T-helper 17 cell (primary cell): ENCODE measurements at places on chromosomes 5 and 9.

DNA sequence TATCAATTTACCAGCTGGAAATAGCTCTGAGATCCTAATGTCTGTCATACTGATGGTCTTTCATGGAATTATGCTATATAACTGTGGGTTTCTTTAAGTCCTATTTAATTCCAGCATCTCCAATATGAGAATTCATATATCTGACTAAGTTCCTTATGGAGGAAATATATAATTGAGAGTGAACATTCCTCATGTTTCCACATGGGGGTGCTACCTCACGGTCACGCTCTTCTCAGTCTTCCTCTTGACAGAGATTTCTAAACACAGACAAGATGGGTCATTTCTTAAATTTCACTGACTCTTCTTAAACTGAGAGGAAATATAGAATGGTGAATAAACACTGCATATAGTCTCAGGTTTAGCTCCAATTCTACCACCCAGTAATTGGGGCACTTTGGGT lies 212.1 kb downstream of the SLF1 start:
- no peak for DNase-seq

DNA sequence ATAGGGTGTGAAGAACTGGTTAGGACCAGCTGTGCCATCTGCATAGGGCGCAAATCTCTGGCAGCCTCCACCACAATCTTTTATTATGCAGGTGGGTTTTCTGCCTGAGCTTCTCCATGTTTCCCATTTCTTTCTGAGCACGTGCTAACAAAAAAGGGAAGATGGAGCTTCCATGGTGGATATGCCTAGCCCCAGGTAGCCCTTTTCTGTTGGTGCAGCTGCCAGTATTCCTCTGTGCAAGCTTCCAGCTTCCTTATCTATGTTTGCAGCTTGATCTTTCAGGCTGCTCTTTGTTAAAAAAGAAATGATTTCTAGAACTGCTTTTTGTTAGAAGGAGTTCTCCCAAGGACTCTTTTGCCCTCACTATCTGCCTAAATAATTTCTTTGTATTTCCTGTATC lies 95.0 kb upstream of the EPB41L4A start:
- DNase-seq = no peak

GRCh38 chr5:126512451-126512850 lies 82.6 kb downstream of the ALDH7A1 start:
- DNase-seq = no peak

GRCh38 chr5:150486402-150487198 lies 21.3 kb upstream of the NDST1 start:
- DNase-seq = peak; percentile 35

GRCh38 chr5:103260951-103261350 lies 2.4 kb downstream of the MACIR start:
- no peak for DNase-seq

DNA sequence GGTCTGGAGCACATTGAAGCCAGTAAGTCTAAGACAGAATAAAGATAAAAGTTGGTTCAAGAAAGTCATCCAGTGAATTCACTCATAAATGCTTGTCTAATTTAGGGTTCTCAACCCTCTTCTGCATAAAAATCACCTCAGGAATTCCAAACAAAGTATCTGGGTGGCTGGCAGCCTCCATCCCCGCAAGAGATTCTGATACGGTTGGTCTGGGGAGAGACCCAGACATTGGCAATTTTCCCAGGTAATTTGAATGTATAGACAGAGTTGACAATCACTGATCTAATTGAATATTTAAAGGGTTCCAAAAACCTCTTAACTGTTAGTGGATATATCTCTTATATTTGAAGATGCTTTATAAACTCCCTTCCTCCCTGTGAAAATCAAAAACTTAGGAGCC lies 14.9 kb downstream of the ADAMTSL1 start:
- DNase-seq = no peak

DNA sequence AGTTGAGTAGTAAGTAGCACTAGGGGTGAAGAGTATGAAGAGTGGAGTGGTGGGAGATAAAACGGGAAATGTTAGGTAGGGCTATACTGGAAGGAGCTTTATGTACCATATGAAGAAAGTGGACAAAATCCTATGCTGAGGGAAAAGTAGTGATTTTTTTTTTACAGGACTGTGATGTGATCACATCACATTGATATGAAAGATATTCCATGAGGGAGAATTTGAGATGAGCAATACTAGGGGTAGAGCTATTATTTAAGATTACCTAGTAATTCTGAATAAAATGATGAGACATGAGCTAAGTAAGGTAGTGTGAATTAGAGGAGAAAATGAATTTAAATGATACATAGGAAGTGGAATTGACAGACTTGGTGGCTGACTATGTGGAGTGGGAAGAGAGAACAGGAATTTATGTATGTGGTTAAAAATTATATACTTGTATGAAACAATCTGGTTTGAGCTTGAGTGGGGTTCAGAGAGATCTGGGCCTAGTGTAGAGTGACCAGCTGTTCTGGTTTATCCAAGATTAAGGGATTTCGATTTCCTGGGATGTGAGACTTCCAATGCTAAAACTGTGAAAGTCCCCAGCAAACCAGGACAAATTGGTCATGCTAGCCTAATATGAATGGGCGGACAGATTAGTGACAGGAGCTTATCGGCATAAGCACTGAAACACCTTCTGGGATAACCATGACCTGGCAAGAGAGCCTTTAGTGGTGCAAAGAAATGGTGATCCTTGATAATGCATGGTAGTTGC lies 29.3 kb upstream of the STOM start:
- DNase-seq = no peak

GRCh38 chr9:126304207-126304970 lies 22.2 kb upstream of the MVB12B start:
- no peak for DNase-seq

GRCh38 chr9:111979561-111979960 lies 82.9 kb downstream of the UGCG start:
- no peak for DNase-seq

- DNase-seq = no peak
These were observed 10.0 kb downstream of the NAIF1 start for GRCh38 chr9:128056887-128057723.

DNA sequence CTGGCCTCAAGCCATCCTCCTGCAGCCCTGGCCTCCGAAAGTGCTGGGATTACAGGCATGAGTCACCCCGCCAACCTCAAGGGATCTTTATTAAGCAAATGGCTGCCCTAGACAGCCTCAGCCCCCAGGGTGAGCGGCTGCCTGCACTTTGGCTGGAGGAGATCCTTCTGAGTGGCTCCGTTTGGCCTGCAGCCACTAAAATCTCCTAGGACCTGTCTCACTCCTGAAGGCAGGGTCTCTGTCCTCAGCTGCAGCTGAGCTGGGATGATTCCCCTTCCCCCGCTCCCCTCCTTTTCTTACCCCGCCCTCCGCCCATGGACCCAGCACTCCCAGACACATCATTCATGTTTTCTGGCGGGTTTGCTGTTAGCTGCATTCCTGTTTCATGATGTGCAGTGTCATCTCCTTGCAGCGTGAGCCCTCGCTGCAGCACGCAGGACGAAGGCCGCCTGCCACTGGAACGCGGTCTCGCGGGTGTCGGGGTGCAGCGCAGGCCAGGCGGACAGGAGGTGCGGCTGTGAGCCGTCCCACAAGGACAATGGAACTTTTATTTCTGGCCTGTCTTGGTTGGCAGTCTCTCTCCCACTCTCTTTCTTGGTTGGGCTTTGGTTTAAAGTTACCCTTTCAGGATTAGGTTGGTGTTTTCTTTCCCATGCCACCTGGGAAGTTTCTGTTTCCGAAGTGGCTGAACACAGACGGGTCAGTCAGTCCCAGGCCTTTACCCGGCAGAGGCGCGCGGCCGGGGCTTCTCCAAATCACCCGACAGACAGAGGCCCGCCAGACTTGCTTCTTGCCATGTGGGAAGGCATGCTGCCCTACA lies 137.1 kb downstream of the FOXD1 start:
- no peak for DNase-seq

DNA sequence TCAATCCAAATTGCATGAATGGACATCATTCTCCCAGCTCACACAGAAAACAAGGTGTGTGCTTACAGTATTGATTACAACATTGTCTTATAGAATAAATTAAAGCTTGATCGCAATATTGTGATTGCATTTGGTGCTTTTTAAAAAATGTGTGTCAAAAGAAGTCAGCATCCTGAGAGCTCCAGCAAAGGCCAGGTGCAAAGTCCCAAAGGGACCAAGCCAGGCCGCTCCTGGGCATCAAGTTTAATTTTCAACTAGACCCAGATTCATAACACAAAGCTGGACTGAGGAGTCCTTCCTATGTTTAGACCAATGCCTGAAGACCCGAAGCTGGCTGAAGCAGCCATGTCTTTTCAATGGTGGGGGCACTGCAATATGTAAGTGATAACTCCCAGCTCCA lies 295.6 kb downstream of the IRX2 start:
- no peak for DNase-seq

DNA sequence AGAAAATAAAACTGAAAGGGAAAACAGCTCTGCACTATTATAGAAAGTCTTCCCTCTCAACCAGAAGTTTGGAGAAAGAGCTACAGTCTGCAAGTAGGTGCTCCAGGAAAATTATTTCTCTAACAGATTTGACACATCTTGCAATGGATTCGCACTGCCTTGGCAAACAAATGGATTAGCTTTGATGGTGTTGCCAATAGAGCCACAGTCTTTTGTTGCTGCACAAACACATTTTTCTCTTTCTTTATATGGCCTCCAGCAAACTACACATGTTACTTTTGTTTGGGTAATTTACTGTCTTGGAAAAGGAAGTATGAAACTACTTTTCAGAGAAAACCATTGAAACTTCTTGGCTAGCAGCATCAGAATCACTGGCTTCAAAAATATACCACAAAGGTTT lies 523.1 kb downstream of the EFNA5 start:
- DNase-seq = no peak

- no peak for DNase-seq
These were observed 61.8 kb downstream of the PRKACG start for GRCh38 chr9:68951879-68952659.

- no peak for DNase-seq
These were observed 16.1 kb downstream of the BASP1 start for GRCh38 chr5:17233488-17233887.

GRCh38 chr5:72291601-72292000 lies 28.4 kb downstream of the MRPS27 start:
- DNase-seq = no peak

GRCh38 chr9:111300140-111300735 lies 29.8 kb downstream of the OR2K2 start:
- no peak for DNase-seq

GRCh38 chr5:53095217-53095616 lies 14.3 kb downstream of the MOCS2 start:
- DNase-seq = no peak

DNA sequence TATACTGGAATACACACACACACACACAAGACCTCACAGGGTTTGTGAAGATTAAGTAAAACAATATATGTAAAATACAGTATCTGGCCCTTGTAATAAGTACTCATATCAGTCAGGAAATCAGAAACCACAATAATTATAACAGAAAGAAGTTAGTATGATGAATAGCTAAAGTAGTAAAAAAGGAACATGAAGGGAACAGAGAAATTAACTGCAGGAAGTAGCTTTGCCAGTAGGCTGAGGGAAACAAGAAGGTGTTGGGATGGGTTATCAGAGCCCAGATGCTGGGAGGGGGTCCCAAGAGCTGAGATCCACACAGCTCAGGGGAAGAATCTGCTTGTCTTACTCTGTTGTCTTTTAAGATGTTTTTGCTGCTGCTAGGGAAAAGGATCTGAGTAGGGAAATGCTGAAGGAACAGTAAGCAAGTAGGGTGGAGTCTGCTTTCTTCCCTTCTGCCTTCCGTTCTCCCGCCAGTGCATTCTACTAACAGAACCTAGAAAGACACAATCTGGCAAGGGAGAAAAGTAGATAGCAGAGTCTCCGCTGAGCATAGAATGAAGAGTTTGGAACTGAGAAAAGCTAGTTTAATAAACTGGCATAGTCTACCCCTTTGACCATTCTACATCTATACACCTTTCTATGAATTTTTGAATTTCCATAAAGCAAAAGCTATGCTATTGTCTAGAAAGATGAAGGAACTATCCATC lies 55.3 kb upstream of the ALDH1A1 start:
- no peak for DNase-seq

DNA sequence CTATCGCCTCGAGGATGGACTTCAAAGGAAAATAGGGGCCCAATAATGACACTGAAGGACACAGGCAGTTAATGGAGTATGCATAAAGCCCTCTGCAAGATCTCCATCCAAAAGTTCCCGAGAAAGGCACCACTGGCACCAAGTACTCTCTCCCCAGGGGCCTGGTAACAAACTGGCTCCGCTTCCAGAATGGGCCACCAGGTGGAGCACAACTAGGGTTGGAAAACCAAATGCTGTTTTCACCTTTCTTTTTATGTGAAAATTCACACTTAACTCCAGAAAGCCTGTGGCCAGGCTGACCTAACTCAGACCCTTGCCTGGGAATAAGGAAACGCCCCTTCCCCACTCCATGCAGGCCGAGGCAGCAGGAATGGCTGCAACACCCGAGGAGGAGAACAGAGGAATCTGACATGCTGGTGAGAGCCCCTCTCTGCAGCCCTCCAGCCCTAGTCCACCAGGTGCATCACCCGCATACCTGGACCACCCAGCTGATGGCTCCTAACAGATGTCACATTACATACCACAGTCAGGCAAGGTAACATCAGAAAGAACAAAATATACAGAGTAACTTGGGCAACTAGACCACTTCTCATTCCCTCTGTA lies 42.8 kb downstream of the CAMSAP1 start:
- peak; percentile 39 for DNase-seq

DNA sequence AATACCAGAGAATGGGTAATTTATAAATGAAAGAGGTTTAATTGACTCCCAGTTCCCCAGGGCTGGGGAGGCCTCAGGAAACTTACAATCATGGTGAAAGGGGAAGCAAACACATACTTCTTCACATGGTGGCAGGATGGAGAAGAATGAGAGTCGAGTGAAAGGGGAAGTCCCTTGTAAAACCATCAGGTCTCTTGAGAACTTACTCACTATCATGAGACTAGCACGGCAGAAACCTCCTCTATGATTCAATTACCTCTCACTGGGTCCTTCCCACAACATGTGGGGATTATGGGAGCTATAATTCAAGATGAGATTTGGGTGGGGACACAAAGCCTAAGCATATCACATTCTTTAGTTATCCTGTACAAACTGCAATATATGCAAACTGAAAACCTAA lies 609.4 kb downstream of the MTRR start:
- DNase-seq = no peak

DNA sequence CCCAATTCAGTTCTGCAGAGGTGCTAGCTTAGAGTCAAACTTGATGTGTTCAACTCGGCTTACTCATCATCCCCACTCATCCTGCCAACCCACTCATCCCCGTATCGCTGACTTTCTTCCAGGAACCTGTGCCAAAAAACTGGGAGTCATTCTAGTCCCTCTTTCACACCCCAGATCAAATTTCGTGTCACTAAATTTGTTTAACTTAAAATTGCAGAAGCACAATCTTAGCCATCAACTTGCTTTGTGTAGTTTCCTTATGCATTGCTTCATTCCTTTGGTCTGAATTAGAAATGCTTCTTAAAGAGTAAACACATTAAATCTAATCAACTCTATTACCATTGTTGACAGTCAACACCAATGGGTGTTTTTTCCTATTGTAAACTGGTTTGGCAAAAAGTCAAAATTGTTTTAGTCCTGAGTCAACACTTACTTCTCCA lies 162.4 kb downstream of the TTC39B start:
- no peak for DNase-seq
